Mucosa of descending colon (tissue), 3 donors: ENCODE measurements at places on chromosomes 5 and 9. TPM values are rescaled to one million over a fixed set of nuclear protein-coding genes. Genes with fewer than 3 reads are reported as not detected.

S1PR3 gene
- total RNA-seq: 0.87 TPM

DNA sequence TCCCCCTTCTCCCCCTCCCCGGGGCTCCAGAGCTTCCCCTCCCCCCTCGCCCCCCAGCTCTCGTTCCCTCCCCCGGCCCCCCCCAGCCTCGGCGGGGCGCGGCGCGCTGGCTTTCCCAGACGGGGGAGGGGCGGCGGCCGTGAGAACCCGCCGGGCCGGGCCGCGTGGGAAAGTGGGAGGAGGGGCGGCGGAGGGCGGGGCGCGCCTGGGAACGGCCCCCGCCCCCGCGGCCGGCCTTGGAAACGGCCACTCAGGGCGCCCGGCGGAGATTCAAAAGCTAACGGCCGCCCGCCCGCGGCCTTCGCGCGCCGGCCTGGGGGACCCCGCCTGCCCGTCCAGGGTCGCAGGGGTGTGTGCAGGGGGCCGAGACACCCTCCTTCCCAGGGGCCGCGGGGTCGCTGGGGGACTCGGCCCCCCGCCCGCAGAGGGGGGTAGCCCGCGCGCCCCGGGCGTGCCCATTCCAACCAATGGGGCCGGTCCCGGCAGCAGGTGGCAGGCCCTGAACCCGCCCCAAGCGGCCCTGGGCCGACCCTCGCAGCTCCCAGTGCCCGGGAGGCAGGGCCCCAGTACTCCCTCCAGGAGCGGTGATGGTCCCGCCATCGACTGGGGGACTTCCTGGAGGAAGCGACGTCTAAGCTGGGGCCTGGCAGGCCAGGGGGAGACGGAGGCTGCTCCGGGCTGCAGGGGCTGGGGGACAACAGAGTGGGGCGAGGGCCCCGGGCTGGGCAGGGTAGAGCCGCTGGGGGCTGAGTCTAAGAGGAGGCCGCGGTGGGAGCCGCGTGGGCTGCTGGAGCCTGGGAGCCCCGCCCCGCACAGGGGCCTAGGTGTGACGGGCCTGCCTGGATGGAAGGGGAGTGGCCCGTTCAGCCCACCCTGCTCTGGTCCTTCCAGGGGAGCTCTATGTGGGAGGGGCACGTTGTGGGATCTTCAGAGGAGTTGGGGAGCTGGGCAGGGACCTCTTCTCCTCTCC lies 14.2 kb upstream of the NRARP start:
- peak; percentile 70 for DNase-seq

- DNase-seq: no peak
Observed at GRCh38 chr5:96259151-96259772, 173.8 kb downstream of the PCSK1 start.

DNA sequence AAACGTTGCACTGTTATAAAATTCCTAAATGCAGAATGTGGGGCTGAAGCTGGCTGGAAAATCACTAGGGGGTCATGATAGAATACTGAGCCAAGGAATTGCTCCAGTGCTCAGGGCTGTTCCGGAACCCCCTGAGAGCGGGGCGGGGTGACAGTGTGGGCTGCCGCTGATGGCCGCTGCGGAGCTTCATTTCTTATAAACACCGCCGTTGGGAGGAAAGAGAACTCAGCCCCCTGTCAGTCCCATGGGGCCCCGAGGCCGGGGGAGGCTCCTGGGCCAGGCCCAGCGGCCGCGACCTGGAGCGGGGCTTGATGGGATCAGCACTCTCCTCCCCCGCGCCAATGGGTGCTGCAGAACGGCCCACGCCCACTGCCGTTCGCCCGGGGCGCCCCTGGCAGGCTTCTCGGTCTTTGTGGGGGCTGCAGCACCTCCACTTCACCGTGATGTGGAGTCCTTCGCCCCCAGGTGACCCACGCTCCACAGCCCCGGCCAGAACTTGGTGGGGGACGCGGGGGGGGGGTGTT lies 5.2 kb upstream of the IRF1 start:
- DNase-seq: peak; percentile 93

DNA sequence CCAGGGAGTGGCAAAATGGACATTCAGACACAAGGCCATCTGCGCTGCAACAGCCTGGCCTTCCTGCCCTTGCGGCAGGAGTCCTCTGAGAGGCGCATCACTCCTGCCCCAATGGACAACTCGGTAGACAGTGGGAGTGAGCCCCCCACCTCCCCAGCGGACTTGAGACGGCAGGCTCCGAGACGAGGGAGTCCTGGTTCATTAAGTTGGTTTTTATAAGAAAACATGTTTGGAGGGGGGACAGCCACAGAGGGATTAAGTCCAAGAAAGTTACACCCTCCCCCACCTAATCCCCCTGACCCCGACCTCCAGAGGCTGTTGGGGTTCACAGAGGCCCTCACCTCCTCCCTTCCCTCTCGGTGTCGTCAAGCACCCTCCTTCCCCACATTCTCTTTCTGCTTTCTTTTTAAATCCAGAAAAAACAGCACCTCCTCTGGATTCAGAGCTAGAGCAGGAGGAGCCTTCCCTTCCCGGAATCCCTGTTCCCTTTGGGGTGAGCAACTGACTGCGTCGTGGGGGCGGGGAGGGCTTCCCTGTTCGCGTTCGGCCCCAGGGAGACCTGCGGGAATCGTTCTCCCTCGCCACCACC lies 1.8 kb upstream of the EGR1 start:
- peak; percentile 54 for DNase-seq

DNA sequence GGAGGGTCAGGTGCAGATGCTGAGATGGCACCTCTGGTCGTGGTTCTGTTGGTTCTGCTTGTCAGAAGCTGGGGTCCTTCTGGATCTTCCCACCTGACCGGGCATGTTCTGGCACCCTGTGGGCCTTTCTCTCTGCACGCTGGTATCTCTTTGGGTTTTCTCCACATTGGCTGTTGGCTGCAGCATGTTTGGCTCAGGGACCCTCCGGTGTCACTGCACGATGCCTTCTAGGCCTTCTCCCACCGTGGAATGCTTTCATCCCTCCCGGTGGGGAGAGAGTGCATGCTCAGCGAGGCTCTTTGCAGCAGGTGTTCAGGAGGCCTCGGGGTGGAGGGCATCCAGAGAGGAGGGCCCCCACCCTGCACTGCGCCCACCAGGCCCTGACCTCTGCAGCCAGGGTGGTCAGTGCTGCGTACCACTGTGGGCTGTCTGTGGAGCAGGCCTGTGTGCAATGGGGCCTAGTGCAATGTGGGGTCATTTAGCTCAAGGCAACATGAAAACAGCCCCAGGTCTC lies 119.4 kb downstream of the WNK2 start:
- peak; percentile 19 for DNase-seq

DNA sequence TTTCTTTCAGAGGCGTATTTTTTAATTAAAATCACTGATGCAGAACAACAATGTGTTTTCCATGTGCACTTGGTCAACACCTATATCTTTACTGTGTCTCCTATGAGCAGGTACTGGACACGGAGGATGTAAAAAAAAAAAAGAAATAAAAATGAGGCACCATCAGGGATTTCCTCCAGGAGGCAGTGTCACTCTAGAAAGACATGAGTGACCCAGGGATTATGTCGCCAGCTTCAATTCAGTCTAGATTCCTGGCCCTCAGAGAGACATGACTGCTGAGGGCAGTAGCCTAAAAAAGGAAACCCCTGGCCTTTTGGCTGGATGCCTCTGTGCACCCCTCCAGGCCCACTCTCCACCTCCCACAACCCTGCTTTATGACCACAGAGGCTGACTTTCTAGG lies 18.3 kb upstream of the IL33 start:
- no peak for DNase-seq
